ENCODE measurements at places on chromosomes 11 and 22.

GRCh38 chr11:17508306-17508705, 31.7 kb upstream of the ABCC8 start:
- no peak for DNase-seq

DNA sequence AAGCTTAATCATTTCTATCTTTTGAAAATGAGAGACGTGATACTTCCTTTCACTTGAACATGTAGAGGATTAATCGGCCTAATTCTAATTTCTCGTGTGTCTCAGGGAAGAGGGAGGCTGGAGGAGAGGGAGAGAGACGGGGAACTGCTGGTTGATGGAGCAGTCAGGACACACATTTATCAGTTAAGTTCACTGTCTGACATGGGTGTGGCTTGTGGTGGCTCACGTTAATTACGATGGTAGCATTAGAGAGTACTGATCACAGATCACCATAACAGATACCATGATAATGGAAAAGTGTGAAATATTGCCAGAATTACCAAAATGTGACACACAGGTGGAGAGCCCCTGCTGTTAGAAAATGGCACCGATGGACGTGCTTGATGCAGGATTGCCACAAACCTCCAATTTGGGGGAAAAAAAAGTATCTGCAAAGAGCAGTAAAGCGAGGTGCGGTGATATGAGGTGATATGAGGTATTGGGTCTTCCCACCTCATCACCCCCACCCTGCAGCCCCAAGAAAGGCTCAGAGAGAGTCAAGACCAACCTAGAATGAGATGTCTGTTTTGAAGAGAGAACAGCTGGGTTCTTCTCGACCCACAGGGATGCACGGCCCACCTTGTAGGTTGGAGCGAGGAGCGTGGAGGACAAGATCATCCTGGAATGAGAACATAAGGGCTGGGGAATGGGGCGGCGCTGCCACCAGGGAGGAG, 19.7 kb downstream of the ZBED4 start:
- no peak for DNase-seq

DNA sequence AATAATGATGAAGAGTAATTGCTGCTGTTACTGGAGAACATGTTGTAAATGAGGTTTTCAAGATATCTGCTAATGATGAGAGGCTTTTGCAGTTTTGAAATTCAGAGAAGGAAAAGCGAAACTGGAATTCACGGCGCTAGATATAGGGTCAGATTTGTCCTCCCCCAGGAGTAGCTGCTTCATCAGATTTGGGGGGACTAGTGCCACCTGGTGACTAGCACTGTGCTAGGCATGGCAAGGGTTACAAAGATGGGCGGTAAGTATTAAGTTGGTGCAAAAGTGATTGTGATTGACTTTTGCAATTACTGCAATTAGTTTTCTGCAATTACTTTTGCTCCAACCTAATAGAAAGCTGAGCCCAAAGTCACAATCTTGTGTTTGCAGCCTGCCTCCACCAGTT, 879.9 kb upstream of the TENM4 start:
- no peak for DNase-seq

DNA sequence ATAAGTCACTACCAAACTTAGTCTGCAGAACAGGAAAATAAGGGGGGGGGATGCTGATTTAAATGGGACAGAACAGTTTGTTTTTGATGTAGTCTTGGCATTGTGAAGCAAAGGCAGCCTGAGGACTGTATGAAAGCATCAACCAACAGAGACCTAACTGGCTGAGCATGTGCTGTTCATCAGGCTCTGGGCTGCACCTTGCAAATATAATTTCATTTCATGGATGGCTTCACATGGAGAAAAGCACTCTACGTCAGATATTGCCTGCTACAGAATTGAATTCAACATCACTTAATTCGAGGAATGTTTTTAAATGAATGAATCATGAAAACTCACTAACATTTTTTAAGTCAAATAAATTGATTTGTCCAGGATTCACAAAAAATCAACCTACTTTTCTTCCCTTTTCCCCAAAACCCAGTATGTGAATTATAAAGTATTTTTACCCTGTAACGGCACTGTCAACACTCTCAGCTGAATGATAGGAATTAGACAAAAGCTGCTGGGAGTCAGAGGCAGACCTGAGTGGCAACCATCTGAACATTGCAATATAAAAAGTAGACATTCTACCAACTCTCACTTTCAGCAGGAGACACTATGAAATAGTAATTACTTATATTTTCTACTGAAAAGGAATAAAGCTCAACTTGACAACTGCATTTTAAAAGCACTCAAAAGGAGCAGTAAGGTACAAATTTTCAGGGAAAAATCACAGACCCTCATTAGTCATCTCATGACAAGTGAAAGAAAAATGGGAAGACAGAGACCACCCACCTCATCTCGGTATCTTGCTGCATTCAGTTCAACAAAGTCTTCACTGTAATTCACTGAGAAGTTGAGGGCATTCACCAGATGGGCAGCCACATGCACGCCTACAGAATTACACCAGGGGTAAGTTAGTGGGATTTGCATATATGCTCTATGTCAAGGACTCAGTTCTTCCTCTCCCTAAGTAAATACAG, 47.5 kb downstream of the NOX4 start:
- DNase-seq: no peak

DNA sequence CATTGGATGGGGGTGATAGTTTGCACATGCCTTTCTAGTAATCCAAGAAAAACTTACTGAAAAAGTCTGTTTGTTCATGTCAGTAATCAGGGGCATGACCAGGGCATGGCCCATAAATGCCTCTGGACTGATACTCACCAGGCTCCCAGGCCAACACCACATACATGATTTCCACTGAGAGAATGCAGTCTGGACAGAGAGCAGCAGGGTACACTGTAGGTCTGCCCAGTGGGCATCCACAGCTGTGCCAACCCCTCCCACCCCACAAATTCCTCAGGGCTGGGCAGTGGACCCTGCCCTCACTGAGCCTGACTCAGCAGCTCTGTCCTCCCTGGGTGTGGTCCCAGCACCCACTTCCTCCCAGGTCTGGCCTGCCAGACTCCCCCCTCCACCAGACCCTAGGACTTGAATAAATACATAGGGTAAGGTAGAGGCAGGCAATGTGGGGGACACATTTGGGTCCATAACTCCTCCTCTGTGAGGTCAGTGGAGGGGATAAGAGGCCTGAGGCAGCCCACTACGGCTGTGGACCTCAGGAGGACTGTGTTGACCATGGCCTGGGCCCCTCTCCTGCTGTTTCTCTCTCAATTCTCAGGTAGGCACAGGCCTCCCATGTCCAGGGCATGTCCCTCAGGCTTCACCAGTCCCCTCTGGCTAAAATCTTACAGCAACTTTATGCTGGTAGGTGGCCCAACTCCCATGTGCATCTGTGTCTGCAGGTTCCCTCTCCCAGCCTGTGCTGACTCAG, 92.2 kb upstream of the TOP3B start:
- DNase-seq: no peak

- no peak for DNase-seq
Observed at GRCh38 chr11:128497061-128497775, 90.1 kb downstream of the ETS1 start.

GRCh38 chr11:6695377-6695776, 12.2 kb upstream of the MRPL17 start:
- DNase-seq: no peak

- no peak for DNase-seq
Observed at GRCh38 chr11:87030458-87031054, 7.2 kb upstream of the TMEM135 start.

- peak; percentile 8 for DNase-seq
Observed at GRCh38 chr11:72231396-72232259, 7.1 kb downstream of the INPPL1 start.

GRCh38 chr11:129699711-129700304, 115.8 kb upstream of the TMEM45B start:
- DNase-seq: no peak

GRCh38 chr11:127044535-127044934, 44.0 kb upstream of the KIRREL3 start:
- DNase-seq: no peak

DNA sequence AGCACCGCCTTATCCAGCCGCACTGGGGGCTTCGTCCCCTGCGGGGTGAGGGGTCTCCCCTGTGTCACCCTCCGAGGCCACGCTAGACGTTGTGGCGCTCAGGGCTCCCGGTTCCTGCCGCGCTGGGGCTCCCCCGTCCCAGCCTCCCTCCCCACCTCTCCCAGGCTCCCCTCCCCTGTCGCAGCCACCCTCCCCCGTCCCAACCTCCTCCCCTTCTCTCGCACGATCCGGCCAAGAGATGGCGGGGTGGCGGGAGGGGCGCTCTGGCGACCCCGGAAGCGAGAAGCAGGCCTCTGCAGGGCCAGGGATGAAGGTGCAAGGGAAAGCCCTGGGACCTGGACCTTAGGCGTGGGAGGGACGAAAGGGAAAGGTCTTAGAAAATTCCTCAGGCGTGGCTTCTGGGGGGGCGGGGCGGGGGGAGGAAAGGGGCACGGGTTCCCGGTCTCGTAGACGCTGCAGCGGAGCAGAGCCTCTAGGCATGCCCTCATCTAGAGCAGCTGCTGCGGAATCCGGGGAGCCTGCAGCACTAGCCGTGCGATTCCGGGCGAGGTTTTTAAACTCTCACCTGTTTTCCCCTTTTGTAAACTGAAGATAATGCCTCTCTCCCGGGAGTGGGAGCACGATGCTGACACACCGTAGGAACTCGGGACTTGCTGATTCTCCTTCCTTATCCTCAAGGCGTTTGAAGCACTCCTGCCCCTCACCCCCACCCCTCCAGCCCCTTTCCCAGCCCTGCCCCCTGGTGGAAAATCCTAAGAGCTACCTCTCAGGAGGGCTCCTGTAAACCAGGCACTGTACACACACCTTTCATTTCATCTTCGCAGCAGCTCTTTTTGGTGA, 14.4 kb downstream of the KCNJ5 start:
- DNase-seq: no peak

GRCh38 chr11:21675049-21675616, 517.8 kb upstream of the ANO5 start:
- no peak for DNase-seq

- no peak for DNase-seq
Observed at GRCh38 chr11:46373787-46374740, 7.4 kb upstream of the MDK start.

DNA sequence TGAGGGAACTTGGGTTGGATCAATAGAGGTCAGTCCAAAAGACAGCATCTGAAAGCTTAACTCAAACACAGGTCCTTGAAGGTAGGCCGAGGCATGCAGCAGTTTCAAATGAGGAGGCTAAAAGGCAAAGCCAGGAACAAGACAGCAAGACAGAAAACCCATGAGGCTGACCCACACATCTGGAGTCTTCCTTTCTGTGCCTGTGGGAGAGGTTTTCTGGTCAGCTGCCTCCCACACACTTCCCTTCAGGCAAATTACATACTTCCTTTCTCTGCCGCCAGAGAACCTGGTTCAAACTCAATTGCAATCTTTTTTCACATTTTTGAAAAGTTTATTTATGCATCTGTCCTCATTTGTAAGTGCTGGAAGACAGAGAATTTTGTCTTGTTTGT, 29.8 kb upstream of the CRTAM start:
- DNase-seq: no peak

- no peak for DNase-seq
Observed at GRCh38 chr11:2149460-2149859, 10.3 kb upstream of the IGF2 start.

DNA sequence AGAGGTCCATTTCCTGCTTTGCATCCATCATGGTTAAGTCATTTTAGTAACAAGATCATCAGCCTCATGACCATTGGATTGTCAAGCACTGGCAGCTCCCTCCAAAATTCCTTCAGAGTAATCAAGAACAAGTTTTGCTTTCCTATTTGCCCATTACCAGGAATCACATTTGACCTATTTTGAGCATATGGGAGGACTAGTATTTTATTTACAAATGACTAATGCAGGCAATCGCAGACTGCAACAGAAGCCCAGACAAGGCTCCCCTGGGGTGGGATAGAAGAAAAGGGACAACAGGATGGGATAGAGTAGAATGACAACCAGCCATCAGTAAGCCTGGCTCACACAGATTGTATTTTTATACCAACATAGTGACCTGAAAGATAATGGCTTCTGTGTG, 9.1 kb downstream of the MMP10 start:
- DNase-seq: no peak

GRCh38 chr11:76026862-76027261, 179.4 kb downstream of the WNT11 start:
- DNase-seq: no peak

GRCh38 chr11:48210052-48210451, 6.6 kb upstream of the OR4B1 start:
- no peak for DNase-seq

Data from activated CD4-positive, CD25-positive, alpha-beta regulatory T cell treated with anti-CD3 and anti-CD28 coated beads, Interleukin-2, amount 50 U/mL, for 72 hours (primary cell).